ENCODE measurements at places on chromosomes 13 and 19.

- DNase-seq: no peak
These were observed 209.5 kb downstream of the DNAJC15 start for GRCh38 chr13:43232873-43233265.

- DNase-seq: peak; percentile 41
These were observed 653 bp downstream of the MVB12A start for GRCh38 chr19:17420475-17420924.

GRCh38 chr13:86541461-86541860, 742.2 kb upstream of the SLITRK6 start:
- DNase-seq: no peak

DNA sequence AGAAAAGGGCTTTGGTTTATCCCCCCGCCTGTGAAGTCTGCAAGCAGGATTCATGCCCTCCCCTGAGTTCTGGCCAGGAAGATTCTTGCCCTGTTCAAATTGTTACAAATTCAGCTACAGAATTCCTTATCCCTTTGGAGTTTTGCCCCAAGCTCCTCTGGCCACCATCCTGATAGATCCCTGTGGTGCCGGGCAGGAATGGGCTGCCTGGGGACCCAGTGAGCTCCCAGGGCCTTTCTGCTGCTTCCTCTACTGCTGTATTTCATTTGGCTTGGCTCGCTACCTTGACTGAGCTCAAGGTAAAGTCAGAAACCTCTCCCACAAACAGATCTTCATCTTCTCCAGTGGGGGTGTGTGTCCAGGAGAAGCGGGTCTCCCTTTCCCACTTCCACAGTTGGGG, 194.6 kb upstream of the NBEA start:
- no peak for DNase-seq

GRCh38 chr19:55691561-55692481, 16.8 kb downstream of the EPN1 start:
- no peak for DNase-seq

GRCh38 chr13:29454931-29455481, 140.5 kb downstream of the SLC7A1 start:
- DNase-seq: peak; percentile 2

DNA sequence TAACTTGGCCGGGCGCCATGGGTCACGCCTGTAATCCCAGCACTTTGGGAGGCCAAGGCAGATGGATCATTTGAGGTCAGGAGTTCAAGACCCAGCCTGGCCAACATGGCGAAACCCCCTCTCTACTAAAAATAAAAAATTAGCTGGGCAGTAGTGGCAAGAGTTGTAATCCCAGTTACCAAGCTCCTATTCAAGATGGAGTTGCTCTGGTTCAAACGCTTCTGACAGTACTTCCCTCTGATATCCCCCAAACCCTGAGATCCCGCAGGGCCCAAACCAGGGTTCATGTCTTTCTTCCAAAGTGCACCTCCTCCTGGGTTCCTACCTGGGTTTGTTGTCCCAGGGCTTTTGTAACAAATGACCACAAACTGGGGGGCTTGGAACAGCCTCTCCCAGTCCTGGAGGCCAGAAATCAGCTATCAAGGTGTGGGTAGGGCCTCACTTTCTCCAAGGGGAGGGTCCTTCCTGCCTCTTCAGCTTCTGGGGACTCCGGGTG, 13.7 kb downstream of the CELF5 start:
- no peak for DNase-seq

DNA sequence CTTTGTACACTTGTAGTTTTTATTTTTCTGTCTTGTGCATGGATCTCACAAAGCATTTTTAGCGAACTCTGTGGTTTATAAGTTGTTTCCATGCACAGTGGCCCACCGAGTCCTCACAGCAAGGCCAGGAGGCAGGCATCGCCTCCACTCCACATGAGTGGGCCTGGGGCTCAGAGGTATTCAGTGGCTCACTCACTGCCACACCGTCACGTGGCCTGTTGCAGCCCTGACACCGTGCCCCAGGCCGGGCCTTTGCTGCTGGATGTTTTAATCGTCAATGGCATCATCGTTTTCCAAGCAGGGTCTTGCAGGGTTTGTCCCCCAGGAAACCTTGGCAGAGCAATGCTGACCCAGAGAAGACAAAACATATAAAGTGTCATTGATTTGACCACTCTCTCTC, 59.8 kb downstream of the SPACA7 start:
- DNase-seq: no peak

DNA sequence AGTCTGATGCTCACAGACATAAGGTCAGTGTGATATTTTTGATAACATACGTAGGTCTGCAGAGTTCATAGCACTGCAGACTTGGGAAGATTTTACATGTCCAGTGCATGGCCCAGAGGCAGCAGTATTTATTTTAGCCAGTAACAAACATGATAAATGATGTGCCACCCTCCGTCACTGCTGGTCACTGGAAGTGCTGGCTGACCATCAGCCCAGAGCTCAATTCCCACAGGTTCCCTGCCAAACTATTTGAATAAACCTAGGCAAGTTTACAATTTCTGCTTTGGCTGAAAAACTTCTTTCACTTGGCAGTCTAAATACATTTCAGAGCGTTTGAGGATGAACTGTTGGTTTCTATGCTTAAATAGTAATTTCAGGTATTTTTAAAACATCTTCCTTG, 135.5 kb upstream of the EDNRB start:
- DNase-seq: no peak

DNA sequence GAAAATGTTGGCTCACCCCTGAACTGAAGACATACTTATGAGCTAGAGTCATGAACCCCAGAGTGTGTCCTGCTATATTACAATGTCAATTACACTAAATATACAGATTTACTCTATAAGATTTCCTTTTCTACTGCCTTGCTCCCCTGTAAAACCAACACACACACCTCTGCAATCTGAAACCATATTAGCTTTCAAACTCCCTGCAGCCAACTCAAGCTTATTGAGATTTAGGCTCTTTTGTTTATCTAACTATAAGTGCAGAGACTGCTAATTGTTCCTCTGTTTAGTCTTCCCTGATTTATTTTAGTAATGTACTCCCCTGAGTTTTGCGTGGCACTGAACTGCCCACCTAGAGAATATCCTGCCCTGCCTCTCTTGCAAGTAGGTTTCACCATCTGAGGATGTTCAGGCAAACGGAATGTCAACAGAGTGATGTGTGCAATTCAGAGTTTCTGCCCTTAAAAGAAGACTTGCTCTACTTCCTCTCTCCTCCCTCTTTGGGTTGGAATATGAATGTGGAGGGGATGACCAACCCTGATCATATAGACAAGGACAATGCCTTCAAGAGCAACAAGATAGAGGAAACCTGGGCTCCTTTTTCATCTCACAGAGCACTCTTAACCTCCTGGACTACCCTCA, 22.3 kb downstream of the FAM216B start:
- no peak for DNase-seq

DNA sequence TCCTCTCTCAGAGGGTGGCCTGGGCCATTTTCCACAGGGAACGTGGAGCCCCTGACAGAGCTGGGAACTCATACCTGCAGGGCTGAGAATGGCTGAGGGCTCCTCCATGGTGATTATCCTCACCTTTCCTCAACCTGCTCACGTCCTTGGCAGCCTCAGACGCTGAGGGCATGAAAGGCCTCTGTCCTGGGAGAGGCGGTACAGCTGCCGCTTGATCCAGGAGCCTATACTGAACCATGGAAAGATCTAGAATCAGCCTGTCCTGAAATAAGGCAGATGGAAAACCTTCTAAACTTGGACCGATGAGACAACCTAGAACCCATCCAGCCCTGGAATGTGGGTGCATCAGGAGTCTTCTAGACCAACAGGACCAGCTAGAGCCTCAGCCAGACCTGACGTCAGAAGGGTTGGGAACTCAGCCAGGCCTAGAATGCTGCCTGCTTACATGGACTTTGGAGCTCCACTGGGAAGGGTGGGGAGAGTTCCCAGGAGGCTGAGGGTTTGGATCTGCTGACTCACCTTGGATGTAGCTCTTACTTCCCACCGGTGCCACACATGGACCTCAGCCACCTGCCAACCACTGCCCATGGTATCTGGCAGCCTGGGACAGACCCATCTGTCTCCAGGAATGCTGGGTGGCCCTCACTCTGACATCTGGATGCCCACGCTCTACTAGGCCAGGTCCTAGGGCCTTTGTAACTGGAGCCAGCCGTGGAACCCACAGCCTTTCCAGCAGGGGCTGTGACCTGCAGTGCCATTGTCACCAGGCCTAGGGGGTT, 7.5 kb downstream of the KCTD15 start:
- DNase-seq: no peak

- DNase-seq: no peak
These were observed 607.1 kb downstream of the DCT start for GRCh38 chr13:93872376-93872775.

GRCh38 chr19:32202244-32202643, 143.2 kb upstream of the ZNF507 start:
- no peak for DNase-seq

DNA sequence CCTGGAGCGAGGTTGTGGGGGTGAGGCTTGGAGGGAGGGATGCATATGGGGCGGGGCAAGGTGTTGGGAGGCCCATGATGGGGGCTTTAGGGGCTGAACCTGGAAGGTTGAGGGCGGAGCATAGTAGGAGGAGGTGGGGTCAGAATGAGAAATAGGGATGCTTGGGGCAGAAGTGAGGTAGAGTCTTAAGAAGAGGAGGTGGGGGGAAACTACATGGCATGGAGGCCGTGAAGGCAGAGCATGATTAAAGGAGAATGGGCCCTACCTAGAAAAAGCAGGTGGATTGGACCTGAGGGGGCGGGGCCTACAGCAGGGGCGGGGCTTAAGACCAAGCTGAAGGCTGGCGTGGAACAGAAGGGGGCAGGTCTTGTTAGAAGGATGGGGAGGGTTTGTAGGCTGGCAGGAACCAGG, 799 bp downstream of the NR1H2 start:
- DNase-seq: peak; percentile 54

DNA sequence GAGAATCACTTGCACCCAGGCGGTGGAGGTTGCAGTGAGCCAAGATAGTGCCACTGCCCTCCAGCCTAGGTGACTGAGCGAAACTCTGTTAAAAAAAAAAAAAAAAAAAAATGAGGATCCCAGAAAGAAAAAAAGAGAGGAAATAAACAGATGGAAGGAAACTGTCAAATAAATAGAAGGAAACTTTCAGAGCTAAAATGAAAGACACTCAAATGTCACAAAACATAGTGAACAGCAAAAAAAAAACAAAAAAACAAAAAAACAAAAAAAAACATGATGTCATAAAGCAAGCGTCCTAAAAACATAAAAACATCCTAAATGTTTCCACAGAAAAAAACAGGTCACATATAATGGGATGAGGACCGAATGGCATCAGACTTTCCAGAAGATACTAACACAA, 15.0 kb downstream of the MLLT1 start:
- DNase-seq: no peak

- DNase-seq: no peak
These were observed 33.7 kb downstream of the SUGT1 start for GRCh38 chr13:52686376-52686775.

DNA sequence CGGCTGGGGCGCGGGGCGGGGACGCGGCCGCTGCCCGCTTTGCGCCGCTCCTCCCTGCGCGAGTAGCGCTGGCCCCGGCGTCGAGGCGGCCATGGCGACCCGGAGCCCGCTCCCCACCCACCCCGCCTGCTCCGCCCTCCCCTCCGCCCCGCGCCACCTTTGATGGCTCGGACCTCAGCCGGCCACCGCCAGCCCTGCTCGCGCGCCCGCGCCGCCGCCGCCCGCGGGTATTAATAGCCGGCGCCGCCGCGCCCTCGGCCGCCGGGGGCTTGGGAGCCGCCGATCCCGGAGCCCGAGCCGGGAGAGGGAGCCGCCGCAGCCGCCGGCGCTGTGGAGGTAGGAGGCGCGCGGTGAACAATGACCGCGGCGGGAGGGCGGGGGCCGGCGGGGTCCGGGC, 261 bp downstream of the FARP1 start:
- DNase-seq: peak; percentile 2

DNA sequence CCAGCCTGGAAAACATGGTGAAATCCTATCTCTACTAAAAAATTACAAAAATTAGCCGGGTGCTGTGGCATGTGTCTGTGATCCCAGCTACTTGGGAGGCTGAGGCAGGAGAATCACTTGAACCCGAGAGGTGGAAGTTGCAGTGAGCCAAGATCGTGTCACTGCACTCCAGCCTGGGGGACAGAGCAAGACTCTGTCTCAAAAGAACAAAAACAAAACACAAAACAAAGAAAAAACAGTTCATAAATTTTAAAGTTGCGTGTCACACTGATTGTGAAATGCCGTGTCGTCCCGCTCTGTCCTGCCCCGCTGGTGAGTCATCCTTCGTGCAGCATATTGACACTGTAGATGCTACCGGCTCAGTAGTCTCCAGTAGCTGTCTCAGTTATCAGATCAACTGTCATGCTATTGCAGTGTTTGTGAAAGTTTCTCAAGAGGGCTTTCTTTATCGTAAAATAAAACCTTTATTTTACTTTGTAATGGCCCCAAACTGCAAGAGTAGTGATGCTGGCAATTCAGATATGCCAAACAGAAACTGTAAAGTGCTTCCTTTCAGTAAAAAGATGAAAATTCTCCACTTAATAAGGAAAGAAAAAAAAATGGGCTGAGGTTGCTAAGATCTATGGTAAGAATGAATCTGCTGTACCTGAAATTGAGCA, 36.4 kb upstream of the IGFL1 start:
- DNase-seq: peak; percentile 17

DNA sequence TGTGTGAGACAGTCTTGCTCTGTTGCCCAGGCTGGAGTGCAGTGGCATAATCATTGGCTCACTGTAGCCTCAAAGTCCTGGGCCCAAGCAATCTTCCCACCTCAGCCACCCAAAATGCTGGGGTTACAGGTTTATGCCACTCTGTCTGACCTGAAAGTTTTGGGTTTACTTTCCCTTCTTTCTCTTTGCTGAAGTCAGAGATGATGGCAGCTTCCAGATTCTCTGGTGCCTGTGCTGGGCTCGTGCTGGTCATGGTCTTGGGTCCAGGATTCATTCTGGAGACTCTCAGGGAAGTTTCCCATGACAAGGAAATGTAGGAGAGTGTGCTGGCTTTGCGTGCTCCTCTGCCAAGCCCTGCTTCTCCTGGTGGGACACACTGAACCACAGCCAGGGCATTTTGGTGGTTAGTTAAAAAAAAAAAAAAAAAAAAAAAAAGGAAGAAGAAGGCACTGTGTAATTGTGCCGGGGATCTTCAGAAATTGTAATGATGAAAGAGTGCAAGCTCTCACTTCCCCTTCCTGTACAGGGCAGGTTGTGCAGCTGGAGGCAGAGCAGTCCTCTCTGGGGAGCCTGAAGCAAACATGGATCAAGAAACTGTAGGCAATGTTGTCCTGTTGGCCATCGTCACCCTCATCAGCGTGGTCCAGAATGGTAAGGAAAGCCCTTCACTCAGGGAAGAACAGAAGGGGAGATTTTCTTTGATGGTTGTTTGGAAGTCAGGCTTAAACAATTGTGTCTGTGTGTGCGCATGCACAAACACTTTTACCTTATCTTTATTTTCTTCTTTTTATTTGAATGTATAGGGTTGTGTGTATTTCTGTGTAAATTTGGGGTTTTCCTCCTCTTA, at the start of gene ALOX5AP:
Gene ALOX5AP (plus strand): TSS at position 519 of the 847 bp plus-strand sequence. CDS start 63 bp downstream, at position 582.
- no peak for DNase-seq

DNA sequence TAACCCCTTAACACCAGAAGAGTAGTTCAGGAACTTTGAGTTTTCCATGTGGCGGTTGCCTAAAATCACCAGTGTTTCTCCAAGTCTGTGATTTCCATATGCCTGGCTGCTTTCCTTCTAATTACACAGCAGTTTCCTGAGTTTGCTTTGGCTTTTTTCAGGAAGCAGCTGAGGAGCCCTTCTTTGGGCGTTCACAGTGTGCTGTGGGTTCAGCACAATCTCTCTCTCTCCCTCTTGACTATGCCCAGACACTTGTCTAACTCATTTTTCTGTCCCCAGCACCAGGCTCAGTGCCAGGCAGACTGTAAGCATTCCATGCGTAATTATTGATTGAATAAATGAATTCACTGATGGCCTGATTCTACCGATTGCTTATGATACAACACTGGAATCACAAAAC, 19.7 kb downstream of the SCEL start:
- DNase-seq: no peak

GRCh38 chr13:94705081-94706030, 7.0 kb downstream of the SOX21 start:
- no peak for DNase-seq

Measured in activated T-cell treated with anti-CD3 and anti-CD28 coated beads, Interleukin-2, amount 50 U/mL, for 72 hours (primary cell).